HFF-Myc (cell line): ENCODE measurements at places on chromosomes 4 and X.

DNA sequence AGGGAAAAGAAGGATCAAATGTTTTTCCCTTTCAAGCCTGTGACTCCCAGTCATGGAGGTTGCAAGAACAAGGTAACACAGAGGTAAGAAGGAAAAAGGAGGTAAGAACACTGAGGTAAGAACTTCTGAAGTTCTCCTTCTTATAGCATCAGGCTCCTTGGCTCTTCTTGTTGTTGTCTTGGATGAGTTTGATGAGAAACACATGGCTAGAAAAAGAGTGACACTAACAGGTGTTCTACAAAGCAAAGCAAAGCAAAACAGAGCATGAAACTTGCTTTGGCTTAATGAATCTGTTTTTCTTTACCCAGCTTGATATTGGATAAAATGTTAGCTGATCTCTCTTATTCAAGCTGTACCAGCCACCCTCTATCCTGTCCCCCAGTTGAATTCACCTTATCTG, 231.2 kb upstream of the F9 start:
- DNase-seq = no peak

GRCh38 chr4:153310793-153311192, 33.7 kb upstream of the MND1 start:
- DNase-seq = no peak

DNA sequence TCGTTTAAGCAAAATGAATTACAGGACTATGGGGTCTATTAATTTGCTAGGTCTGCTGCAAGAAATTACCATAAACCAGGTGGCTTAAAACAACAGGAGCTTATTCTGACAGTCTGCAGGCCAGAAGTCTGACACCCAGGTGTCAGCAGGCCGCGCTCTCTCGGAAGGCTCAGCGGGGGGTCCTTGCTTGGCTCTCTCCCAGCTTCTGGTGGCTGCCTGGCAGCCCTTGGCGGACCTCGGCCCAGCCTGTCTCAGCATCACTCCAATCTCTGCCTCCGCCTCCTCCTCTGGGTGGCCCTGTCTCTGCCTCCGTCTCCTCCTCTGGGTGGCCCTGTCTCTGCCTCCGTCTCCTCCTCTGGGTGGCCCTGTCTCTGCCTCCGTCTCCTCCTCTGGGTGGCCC, 580.5 kb upstream of the FAT1 start:
- no peak for DNase-seq

DNA sequence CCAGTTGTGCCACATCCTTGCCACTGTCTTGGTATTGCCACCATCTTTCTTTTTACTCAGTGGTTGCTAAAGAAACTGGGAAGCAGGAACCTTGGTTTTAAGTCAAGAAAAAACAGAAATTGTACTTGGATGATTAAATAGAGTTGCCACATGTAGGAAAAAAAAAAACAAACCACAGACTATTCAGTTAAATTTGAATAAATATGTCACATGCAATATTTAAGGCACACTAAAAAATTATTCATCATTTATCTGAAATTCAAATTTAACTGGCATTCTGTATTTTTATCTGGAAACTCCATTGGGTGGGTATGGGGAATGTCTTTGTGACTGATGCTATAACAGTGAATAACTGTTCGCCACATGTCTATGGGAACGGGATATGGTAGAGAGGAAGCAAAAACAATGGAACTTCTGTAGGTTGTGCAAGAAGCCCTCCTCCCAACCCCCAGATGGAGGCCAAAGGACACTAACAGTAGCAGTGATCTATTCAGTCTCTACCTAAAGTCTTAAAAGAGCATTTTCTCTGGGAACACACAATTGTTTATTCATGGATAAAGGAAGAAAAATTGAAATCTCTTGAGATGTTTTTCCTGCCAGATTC, 57.0 kb upstream of the PLAC8 start:
- no peak for DNase-seq

- no peak for DNase-seq
Observed at GRCh38 chrX:12956704-12957534, 18.0 kb upstream of the TMSB4X start.

DNA sequence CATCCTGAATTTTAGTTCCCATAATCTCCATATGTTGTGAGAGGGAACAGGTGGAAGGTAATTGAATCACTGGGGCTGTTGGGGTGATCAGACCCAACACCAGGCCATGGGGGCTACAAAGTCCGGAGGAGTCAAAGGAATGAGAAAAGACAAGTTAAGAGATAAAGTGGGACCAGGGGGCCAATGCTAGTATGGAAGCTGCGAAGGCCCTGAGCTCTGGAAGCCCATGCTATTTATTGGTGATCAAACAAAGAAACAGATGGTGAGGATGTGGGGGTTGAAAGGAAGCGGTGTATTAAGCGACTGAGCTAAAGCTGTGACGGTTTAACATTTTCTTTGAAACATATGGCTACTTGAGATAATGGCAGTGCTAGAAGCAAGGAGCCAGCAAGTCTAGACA, 132.8 kb downstream of the PDGFC start:
- DNase-seq = no peak

GRCh38 chr4:60581919-60582536, 618.1 kb upstream of the ADGRL3 start:
- DNase-seq = no peak

- DNase-seq = no peak
Observed at GRCh38 chr4:160848489-160848888, 1315.3 kb downstream of the FSTL5 start.

- DNase-seq = no peak
Observed at GRCh38 chr4:147794787-147795413, 63.0 kb downstream of the ARHGAP10 start.

- DNase-seq = no peak
Observed at GRCh38 chr4:869776-870175, 43.8 kb upstream of the CPLX1 start.

GRCh38 chr4:88675543-88675942, 22.1 kb downstream of the NAP1L5 start:
- DNase-seq = no peak

GRCh38 chrX:16892504-16893362, 22.6 kb upstream of the RBBP7 start:
- peak; percentile 52 for DNase-seq

DNA sequence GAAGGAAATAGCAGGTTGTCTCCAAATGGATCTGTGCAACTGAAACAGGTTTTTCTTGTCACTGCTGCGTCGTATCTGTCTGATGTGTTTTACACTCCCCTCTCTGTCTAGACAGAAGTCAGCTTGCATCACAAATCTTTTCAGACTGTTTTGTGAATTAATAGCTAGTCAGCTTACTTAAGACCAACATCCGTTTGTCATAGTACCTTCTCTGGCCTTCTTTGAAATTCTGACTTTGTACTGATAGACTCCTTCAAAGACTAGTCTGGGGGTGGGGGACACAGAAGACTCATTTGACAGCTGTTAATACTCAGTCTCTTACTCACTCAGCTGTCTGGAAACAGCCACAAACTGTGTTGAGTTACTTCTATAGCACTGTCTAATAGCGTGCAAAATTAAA, 197.8 kb downstream of the PALLD start:
- no peak for DNase-seq

GRCh38 chrX:39982948-39983347, 114.8 kb downstream of the BCOR start:
- DNase-seq = no peak

DNA sequence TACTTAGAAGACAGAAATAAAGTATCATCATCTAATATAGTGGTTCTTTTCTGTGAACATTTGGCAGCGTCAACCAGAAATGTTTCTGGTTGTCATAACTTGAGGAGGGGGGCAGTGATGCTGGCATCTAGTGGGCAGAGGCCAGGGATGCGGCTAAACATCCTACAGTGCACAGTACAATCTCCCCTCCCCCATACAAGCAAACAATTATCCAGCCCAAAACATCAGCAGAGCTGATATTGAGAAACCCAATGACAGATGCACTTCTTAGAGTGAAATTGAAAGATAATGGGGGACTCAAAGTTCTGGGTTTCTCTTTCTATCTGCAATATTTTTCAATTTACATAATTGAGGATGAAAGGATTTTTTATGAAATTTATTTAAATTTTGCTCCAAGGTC, 1.9 kb upstream of the EIF1AX start:
- DNase-seq = no peak

GRCh38 chr4:16195209-16195608, 31.1 kb downstream of the TAPT1 start:
- DNase-seq = no peak

DNA sequence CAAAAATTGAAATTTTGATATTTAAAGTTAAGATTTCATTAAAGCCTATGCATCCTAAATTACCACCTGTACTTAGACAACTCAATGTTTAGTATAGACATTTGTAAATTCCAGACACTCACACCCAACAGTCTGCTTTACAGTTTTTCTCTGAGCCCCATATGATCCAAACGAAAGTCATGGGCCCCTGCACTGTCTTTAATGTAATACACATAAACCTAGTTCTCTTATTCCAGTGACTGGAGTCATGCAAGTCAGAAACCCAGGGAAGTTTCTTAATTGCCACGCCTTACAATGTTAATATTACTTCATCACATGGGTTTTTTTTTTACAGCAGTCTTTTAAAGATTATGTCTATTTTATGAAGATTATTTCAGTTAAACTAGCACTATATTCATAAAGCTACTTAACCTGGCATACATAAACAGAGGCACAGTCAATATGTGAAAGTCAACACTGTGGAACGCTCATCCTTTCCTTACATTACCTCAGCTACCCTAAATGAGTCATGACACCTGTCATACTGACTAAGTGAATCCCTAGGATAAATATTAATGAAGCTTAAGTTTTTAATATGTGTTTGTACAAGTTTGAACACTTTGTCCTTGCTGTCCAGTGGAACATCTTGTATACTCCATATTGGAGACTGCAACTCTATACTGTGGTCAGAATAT, 67.7 kb upstream of the H2AZ1 start:
- DNase-seq = no peak

DNA sequence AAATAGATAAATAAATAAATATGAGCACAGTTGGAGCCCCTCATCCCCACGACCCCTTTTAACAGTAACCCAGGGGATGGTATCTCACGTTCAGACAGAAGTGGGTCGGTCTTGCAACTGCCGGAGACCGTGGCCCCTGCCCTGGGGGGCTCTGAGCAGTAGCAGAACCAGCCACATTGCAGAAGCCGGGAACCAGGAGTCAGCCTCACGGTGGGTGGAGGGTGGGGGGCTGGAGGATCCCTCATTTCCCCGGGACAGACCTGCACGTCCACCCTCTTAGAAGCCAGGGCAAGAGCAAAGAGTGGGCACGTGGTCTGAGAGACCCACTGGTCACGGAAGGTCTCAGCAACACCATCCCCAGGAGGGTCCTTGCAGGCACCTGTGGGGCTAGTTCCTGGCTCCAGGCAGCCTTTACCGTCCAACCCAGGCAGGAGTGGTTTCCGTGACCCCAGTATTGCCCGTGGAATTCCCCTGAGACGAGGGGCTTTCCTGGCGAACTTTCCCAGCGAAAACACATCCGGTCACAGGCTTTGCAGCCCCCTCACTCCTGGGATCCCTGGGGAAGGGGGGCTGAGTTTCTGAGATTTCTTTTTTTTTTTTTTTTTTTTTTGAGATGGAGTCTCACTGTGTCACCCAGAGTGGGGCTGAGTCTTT, 8.8 kb upstream of the IL3RA start:
- DNase-seq = no peak

DNA sequence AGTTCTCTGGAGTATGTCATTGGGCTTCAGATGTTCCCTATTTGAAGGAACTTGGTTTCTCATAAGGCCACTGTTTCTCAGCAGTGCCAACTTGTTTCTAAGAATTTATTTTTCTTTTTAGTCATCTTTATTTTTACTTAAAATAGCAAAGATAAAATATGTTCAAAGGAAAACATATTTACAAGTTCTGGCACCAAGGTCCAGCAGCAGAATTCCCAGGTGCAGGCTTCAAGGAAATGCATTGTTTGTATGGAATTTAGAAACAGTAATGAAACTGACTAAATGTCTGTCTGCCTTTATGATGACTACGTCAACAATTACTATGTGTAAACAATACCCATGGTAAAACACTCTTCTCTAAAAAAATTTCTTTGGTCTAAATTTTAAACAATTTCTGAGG, 109.6 kb downstream of the IL15 start:
- DNase-seq = no peak

DNA sequence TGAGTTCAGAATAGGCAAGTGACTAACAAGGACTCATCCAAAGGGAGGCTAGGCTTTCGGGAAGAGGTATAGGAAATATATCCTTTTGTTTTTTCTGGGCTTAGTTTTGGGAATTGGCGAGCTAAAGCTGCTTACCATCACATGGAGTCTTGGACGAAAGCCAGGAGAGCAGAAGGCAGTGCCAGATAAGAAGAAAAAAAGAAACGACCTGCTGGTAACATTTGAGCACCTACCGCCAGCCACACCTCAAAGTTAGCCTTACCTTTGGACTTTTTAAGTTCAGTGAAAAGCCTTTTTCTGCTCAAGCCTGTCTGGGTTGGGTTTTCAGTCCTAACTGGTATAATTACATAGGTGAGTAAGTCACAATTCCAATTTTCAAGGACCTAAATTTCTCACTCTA, 85.1 kb upstream of the LCORL start:
- no peak for DNase-seq

- no peak for DNase-seq
Observed at GRCh38 chrX:139454743-139455142, 75.8 kb upstream of the F9 start.

DNA sequence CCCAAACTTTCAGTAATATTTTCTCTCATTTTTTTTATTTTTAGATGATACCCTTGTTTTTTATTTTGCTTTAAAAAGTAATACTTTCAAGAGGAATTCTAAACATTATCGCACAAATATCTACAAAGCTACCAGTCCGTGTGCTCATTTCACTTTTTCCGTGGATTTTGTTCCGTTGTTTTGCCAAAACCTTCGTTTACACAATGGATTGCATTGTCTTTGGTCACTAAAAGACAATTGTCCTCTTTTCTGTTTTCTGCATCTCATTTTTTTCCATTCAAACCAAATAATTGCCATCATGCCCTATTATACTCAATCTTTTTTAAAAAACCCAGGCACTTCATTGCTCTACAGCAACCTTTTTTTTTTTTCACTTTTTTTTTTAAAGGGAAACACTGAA, 214.9 kb downstream of the CXXC4 start:
- no peak for DNase-seq

DNA sequence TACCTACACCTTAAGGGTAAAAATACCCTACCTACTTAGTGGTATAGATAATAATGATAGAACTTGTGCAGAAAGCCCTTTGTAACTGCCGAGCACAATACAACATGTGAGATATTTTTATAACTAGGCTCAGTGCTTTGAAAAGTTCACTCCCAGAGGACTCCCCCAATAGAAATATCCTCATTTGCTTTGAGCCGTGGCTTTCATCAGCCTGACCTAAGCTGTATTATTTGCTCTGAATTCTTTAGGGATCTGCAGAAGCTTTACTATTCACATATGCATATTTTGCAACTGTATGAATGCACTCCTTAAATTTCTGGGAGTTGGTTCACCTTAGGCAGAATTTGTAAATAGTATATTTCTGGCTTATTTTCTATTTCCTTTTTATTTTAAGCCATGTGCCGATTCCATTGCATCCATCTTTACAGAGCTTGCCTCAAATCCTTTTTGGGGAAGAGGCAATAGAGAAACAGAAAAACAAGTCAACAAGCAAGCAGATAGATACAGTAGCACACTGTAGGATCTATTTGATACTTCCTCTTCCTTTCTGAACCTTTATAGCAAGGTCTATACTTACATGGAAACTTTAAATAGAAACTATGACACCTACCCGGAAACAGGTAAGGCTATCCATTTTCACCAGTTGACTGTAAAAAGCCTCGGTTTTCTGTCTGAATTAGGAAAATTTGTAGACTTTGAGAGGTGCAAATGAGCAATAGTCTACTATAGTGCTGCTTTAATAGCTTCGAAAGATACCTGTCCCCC, 242.5 kb upstream of the VCX3A start:
- no peak for DNase-seq

- no peak for DNase-seq
Observed at GRCh38 chr4:85498068-85498733, 23.3 kb downstream of the ARHGAP24 start.
